Type B pancreatic cell (in vitro differentiated cells): ENCODE measurements at places on chromosomes 6 and 20. TPM values are rescaled to one million over a fixed set of nuclear protein-coding genes. Genes with fewer than 3 reads are reported as not detected.

GRCh38 chr20:52972190-52972937 lies at the start of gene TSHZ2:
Gene TSHZ2 (plus strand): TSS chr20:52972358. CDS start chr20:52973294, 936 bp downstream.
- peaks cover 37% of the 10 kb centered on the region for H3K4me1 ChIP-seq
- H3K4me3 ChIP-seq = peak within 1 kb of the TSS; percentile 99
- no peak for DNase-seq
- peaks cover 11% of the 10 kb centered on the region for H3K27me3 ChIP-seq
- H3K36me3 ChIP-seq = no peaks in the 10 kb centered on the region
- peak within 1 kb of the TSS; percentile 87 for H3K27ac ChIP-seq

Gene APMAP
- total RNA-seq = 71.6 and 72.8 TPM in 2 replicates

Gene UBE2J1
- 30.6 and 32.0 TPM in 2 replicates for total RNA-seq

Gene SIRPA
- total RNA-seq = 11.4 and 12.3 TPM in 2 replicates

Gene NKAPL
- 0.55 TPM in 1 of 2 replicates, not detected in the other for total RNA-seq

DNA sequence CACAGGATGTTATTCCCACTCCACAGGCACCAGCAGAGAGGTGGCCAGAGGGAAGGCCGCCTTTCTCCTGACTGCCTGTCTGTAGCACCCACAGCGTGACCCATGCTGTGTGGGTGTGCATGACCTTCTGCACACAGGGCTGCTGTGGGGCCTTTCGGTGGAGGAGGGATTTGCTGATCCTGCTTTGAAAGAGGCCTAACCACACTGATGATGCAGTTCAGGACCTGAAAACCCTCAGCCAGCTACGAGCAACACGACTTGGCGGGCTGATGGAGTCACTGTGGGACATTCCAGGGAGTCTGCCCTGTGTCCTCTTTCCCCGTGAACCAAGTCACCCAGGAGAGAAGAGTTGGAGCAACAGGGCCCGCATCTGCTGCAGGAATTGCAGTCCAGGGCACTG lies 49.1 kb downstream of the SYTL3 start:
- H3K4me3 ChIP-seq = no peak overlapping the region
- no peaks in the 10 kb centered on the region for H3K36me3 ChIP-seq
- H3K4me1 ChIP-seq = peaks cover 4% of the 10 kb centered on the region
- H3K27me3 ChIP-seq = no peaks in the 10 kb centered on the region

DNA sequence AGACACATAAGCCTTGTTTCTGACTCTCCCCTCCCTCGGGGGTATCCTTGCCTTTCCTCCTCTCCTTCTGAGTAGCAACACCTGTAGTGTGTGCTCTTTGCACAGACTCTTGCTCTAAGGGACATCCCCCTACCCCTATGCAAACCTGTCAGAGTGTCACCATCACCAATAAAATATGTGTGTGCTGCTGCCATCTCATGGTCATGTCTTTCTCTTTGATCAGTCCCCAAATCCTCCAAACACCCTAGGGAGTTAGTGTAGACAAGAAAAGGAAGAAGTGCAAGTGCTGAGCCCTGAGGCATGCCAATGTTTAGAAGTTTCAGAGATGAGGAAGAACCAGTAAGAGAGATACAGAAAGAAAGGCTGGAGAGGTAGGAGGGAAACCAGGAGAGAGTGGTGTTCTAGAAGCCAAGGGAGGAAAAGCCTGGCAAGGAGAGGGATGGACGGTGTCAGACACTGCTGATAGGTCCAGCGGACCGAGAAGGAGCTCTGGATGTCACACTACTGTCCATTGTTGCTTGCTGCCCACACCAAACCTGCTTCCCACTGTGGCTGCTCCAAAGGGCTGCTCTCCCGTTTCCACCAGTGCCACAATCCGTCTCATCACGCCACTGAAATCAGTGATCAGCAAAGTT lies 16.4 kb downstream of the TRMT6 start:
- DNase-seq = no peak
- no peaks in the 10 kb centered on the region for H3K36me3 ChIP-seq
- no peak overlapping the region for H3K27ac ChIP-seq
- H3K27me3 ChIP-seq = peaks cover 32% of the 10 kb centered on the region

Gene BCLAF1
- 187 and 190 TPM in 2 replicates for total RNA-seq

DNA sequence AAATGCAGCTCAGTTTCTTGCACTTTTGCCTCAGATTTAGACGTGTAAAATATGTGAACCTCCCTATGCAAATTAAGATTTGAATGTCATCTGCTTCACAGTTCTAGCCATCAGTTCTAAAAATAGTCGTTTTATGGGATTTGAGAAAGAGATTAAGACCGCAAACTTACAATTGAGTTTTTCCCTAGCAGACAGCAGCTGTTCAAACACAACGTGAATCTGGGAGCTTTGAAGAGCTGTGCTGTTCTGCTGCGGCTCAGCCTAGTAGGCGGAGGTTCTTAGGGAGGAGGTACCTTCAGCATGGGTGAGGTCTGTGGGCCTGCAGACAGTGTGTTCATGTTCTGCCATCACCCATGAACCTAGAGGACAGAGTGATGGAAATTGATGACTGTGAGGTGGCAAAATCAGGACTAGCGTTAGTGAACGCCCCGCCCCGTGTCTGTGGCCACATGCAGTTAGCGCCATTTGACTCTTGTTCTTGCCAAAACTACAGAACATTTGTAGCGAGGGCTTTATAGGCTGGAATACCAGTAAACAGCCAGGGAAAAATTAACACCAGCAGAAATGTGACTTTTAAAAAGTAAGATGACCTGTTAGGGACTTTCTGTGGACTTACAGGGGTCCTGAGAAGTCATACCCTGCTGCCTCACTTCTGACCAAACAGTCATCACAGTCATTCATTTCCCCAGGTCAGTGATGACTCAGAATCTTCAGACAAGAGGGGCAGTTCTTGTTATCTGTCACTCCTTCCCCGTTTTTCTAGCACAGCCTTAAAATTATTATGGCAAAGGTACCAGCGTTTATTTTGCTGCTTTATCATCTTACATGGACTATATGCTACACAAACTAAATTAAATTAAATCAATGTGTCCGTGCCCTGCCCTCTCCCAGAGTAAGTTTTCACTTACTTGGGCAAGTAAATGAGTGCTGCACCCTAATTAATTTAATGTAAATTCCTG lies 84.3 kb upstream of the TMEM181 start:
- H3K27me3 ChIP-seq = no peaks in the 10 kb centered on the region
- peaks cover 33% of the 10 kb centered on the region for H3K36me3 ChIP-seq
- H3K4me1 ChIP-seq = peaks cover 8% of the 10 kb centered on the region
- peak overlapping the region; percentile 25 for H3K27ac ChIP-seq

DNA sequence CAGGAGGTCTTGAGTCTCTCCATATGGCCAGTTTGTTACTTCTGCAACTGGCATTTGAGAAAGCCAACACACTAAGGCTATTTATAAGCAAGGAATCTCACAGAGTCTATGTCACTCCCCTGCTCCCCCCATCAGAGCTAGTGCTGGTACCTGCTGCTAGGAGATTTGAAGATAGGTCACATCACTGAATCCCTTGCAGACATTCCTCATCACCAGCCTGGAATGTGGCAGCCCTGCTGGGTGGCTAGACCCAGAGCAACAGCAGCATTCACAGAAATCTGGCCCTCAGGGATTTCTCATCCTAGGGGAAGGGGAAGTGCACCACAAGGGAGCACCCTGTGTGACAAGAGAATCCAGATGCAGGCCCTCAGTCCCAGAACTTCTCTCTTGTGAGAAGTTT lies 672.1 kb downstream of the HACE1 start:
- H3K36me3 ChIP-seq = no peaks in the 10 kb centered on the region
- no peak overlapping the region for H3K27ac ChIP-seq
- no peaks in the 10 kb centered on the region for H3K4me1 ChIP-seq

- H3K4me3 ChIP-seq = peak overlapping the region; percentile 83
- no peak for DNase-seq
- peaks cover 65% of the 10 kb centered on the region for H3K4me1 ChIP-seq
- peaks cover 14% of the 10 kb centered on the region for H3K36me3 ChIP-seq
- H3K27ac ChIP-seq = peak overlapping the region; percentile 39
Measured at GRCh38 chr6:1626481-1626880, 16.8 kb downstream of the FOXC1 start.

Gene ULBP3
- 4.4 and 12.4 TPM in 2 replicates for total RNA-seq

- H3K4me3 ChIP-seq = no peak overlapping the region
- H3K4me1 ChIP-seq = peaks cover 44% of the 10 kb centered on the region
- H3K27me3 ChIP-seq = no peaks in the 10 kb centered on the region
- H3K27ac ChIP-seq = no peak overlapping the region
- H3K36me3 ChIP-seq = no peaks in the 10 kb centered on the region
Measured at GRCh38 chr20:14790190-14790589, 452.8 kb upstream of the FLRT3 start.

- peaks cover 20% of the 10 kb centered on the region for H3K4me1 ChIP-seq
- H3K36me3 ChIP-seq = no peaks in the 10 kb centered on the region
- H3K4me3 ChIP-seq = no peak overlapping the region
- H3K27ac ChIP-seq = peak overlapping the region; percentile 34
- peaks cover 7% of the 10 kb centered on the region for H3K27me3 ChIP-seq
Measured at GRCh38 chr6:168390749-168391420, 50.1 kb upstream of the SMOC2 start.

Gene LINC00237
- not detected in 2 replicates for total RNA-seq

- H3K36me3 ChIP-seq = no peaks in the 10 kb centered on the region
- DNase-seq = no peak
- H3K27me3 ChIP-seq = no peaks in the 10 kb centered on the region
- peak overlapping the region; percentile 61 for H3K27ac ChIP-seq
- no peak overlapping the region for H3K4me3 ChIP-seq
Measured at GRCh38 chr6:26269531-26270485, 95.2 kb upstream of the BTN3A2 start.

Gene RBBP8NL
- total RNA-seq = 7.3 and 17.9 TPM in 2 replicates

- no peak for DNase-seq
- H3K4me3 ChIP-seq = no peak overlapping the region
- H3K27me3 ChIP-seq = peaks cover 17% of the 10 kb centered on the region
- H3K36me3 ChIP-seq = no peaks in the 10 kb centered on the region
Measured at GRCh38 chr20:22470620-22471026, 113.7 kb downstream of the FOXA2 start.

GRCh38 chr20:58717278-58718091 lies 24.9 kb downstream of the NPEPL1 start:
- no peak for DNase-seq
- H3K27me3 ChIP-seq = peaks cover 13% of the 10 kb centered on the region
- no peak overlapping the region for H3K27ac ChIP-seq
- H3K36me3 ChIP-seq = no peaks in the 10 kb centered on the region
- H3K4me1 ChIP-seq = no peaks in the 10 kb centered on the region
- no peak overlapping the region for H3K4me3 ChIP-seq

GRCh38 chr20:37529214-37529967 lies 1.7 kb upstream of the BLCAP start:
- no peaks in the 10 kb centered on the region for H3K27me3 ChIP-seq
- H3K36me3 ChIP-seq = peaks cover 12% of the 10 kb centered on the region
- peak; percentile 24 for DNase-seq
- peak overlapping the region; percentile 96 for H3K4me3 ChIP-seq
- peak overlapping the region; percentile 100 for H3K27ac ChIP-seq
- H3K4me1 ChIP-seq = peaks cover 38% of the 10 kb centered on the region

Gene EDN3
- 2.3 and 30.4 TPM in 2 replicates for total RNA-seq

DNA sequence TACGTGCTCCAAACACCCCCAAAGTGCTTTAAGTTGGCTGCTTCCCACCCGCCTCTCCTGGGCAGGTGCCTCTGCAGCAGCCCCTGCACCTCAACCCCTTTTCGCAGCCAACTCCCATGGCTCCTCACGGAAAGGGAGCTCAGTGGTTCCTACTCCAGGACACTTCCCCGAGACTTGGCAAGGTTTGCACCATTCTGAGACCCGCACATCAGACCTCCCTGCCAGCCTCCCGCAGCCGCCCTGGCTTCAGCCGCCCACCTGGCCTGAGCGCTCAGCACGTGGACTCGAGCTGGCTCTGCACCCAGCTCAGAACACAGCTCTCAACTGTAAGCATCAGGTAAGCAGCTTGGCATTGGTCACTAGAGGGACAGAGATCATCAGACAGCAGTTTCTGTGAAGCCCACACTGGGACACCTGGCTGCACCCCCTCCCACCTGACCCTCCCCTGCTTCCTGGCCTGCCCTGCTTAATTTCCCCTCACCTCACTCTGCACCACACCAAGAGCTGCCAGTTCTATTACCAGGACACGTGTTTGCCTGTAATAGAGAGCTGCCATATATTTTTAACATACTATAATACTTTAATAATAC lies 28.5 kb downstream of the GMDS start:
- H3K4me1 ChIP-seq = no peaks in the 10 kb centered on the region
- H3K4me3 ChIP-seq = no peak overlapping the region
- H3K27ac ChIP-seq = no peak overlapping the region

Gene ENPP5
- total RNA-seq = 4.2 and 6.6 TPM in 2 replicates

DNA sequence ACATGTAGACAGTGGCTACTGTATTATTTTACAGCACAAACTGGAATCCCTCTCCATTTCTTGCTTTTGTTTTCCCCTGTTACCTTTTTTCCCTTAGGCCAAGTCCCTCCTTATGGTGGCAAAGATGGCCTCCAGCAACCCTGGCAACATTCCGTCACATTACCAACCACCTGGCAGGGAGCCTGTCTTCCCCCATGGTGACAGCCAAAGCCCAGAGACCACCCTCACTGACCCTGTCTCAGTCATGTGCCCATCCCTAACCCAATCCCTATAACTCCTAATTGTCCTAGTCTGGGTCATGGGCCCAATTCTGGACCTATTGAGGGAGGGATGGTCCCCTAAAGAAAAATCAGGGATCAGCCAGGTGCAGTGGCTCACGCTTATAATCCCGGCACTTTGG lies 27.6 kb downstream of the PARD6B start:
- H3K36me3 ChIP-seq = no peaks in the 10 kb centered on the region
- H3K27ac ChIP-seq = peak overlapping the region; percentile 48
- DNase-seq = peak; percentile 8
- no peak overlapping the region for H3K4me3 ChIP-seq
- no peaks in the 10 kb centered on the region for H3K27me3 ChIP-seq

- H3K4me3 ChIP-seq = no peak overlapping the region
- peak overlapping the region; percentile 44 for H3K27ac ChIP-seq
- peaks cover 19% of the 10 kb centered on the region for H3K4me1 ChIP-seq
- no peaks in the 10 kb centered on the region for H3K27me3 ChIP-seq
- H3K36me3 ChIP-seq = peaks cover 55% of the 10 kb centered on the region
Measured at GRCh38 chr20:41476013-41476441, 109.4 kb upstream of the EMILIN3 start.

Gene CST5
- total RNA-seq = 0.79 TPM in 1 of 2 replicates, not detected in the other

DNA sequence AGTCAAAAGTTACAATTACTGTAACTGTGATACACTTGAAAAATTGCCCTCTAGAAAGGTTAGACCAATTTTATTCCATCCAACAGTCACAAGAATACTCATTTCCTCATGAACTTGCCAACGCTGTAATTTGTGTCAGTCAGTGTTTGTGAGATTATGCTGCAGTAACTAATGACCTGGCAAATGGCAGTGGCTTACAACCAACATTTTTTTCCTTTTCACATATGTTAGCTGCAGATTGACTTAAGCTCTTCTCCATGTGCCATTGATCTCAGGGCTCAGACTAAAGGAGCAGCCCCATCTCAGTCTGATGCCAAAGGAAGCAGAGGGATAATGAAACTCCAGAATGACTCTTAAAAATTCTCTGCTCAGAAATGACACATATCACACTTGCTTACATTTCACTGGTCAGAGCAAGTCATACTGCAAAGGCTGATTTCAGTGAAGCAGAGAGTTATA lies 92.3 kb upstream of the ELOVL5 start:
- H3K27me3 ChIP-seq = peaks cover 11% of the 10 kb centered on the region
- no peak overlapping the region for H3K4me3 ChIP-seq
- peaks cover 17% of the 10 kb centered on the region for H3K4me1 ChIP-seq
- no peaks in the 10 kb centered on the region for H3K36me3 ChIP-seq
- DNase-seq = no peak

Gene RHAG
- total RNA-seq = not detected in 2 replicates

DNA sequence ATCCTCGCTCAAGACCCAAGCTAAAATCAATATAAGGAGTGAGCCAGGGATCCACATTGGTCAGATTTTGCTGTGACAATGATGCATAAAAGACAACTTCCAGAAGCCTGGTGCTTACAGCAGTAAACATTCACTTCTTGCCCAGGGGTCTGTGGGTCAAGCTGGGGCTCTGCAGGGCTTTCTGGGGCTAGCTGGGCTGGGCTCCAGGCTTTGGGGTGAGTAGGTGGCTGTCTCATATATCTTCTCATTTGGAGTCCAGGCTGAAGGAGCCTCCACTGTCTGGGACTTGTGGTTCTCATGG lies 25.8 kb upstream of the TOP1 start:
- DNase-seq = no peak
- peaks cover 17% of the 10 kb centered on the region for H3K4me1 ChIP-seq
- no peaks in the 10 kb centered on the region for H3K27me3 ChIP-seq
- no peak overlapping the region for H3K4me3 ChIP-seq
- no peaks in the 10 kb centered on the region for H3K36me3 ChIP-seq
